ENCODE measurements at places on chromosomes 16 and 17. TPM values are rescaled to one million over a fixed set of nuclear protein-coding genes. Genes with fewer than 3 reads are reported as not detected.

GRCh38 chr16:52680993-52681392 is 134.1 kb upstream of the TOX3 start:
- H3K4me1 ChIP-seq: no peaks in the 10 kb centered on the region
- no peaks in the 10 kb centered on the region for H3K27me3 ChIP-seq
- H3K4me3 ChIP-seq: no peak overlapping the region
- H3K27ac ChIP-seq: no peak overlapping the region

- no peaks in the 10 kb centered on the region for H3K27me3 ChIP-seq
- peaks cover 5% of the 10 kb centered on the region for H3K36me3 ChIP-seq
- H3K4me3 ChIP-seq: no peak overlapping the region
- DNase-seq: no peak
These were observed 74.5 kb upstream of the METRNL start for GRCh38 chr17:83004791-83005380.

- peaks cover 17% of the 10 kb centered on the region for H3K4me1 ChIP-seq
- peak overlapping the region; percentile 27 for H3K27ac ChIP-seq
- DNase-seq: no peak
- H3K36me3 ChIP-seq: no peaks in the 10 kb centered on the region
These were observed 3.5 kb downstream of the GDPD1 start for GRCh38 chr17:59223813-59224212.

- H3K36me3 ChIP-seq: no peaks in the 10 kb centered on the region
- no peak overlapping the region for H3K27ac ChIP-seq
- H3K4me3 ChIP-seq: no peak overlapping the region
- no peak for DNase-seq
These were observed 349.6 kb downstream of the KIF2B start for GRCh38 chr17:54172096-54172984.

DNA sequence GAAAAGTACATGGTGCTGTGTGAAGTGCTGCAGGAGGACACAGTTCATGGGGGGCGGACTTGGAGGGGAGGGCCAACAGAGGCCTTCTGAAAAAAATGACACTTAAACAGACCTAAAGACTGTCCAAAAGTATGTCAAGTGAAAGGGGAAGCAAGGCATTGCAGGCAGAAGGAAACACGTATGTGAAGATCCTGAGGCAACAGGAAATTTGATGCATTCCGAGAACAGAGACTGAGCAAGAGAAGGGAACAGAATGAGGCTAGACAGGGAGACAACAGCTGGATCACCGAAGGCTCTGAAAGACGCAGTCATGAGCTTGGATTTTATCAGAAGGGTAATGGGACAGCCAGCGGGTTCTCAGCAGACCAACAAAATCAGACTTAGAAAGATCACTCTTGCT is 1.1 kb downstream of the IFT20 start:
- DNase-seq: no peak
- H3K4me3 ChIP-seq: peak overlapping the region; percentile 95
- peaks cover 4% of the 10 kb centered on the region for H3K36me3 ChIP-seq
- H3K27me3 ChIP-seq: no peaks in the 10 kb centered on the region

Gene CTRB1
- not detected for total RNA-seq

Gene TERB1
- 0.38 TPM for total RNA-seq
